ENCODE measurements at places on chromosomes 11 and 22. TPM values are rescaled to one million over a fixed set of nuclear protein-coding genes. Genes with fewer than 3 reads are reported as not detected.
A peak's percentile ranks its signal among the peaks of the same experiment; 100 is the strongest.

GRCh38 chr11:107988397-107989158, 20.1 kb upstream of the CUL5 start:
- no peaks in the 10 kb centered on the region for H3K4me1 ChIP-seq
- H3K36me3 ChIP-seq: no peaks in the 10 kb centered on the region
- DNase-seq: no peak
- no peaks in the 10 kb centered on the region for H3K27me3 ChIP-seq
- no peak overlapping the region for H3K27ac ChIP-seq
- H3K4me3 ChIP-seq: no peak overlapping the region

- H3K4me1 ChIP-seq: peaks cover 9% of the 10 kb centered on the region
- H3K27ac ChIP-seq: peak overlapping the region; percentile 6
- DNase-seq: no peak
- H3K36me3 ChIP-seq: no peaks in the 10 kb centered on the region
Measured at GRCh38 chr11:13261591-13262061, 16.0 kb upstream of the BMAL1 start.

- no peaks in the 10 kb centered on the region for H3K36me3 ChIP-seq
- H3K4me3 ChIP-seq: no peak overlapping the region
- H3K4me1 ChIP-seq: peaks cover 85% of the 10 kb centered on the region
- no peak overlapping the region for H3K27ac ChIP-seq
- peaks cover 25% of the 10 kb centered on the region for H3K27me3 ChIP-seq
Measured at GRCh38 chr22:39234867-39235687, 9.7 kb downstream of the PDGFB start.

- H3K4me3 ChIP-seq: no peak overlapping the region
- H3K4me1 ChIP-seq: no peaks in the 10 kb centered on the region
- no peaks in the 10 kb centered on the region for H3K27me3 ChIP-seq
Measured at GRCh38 chr11:31254415-31254814, 115.1 kb downstream of the DCDC1 start.

DNA sequence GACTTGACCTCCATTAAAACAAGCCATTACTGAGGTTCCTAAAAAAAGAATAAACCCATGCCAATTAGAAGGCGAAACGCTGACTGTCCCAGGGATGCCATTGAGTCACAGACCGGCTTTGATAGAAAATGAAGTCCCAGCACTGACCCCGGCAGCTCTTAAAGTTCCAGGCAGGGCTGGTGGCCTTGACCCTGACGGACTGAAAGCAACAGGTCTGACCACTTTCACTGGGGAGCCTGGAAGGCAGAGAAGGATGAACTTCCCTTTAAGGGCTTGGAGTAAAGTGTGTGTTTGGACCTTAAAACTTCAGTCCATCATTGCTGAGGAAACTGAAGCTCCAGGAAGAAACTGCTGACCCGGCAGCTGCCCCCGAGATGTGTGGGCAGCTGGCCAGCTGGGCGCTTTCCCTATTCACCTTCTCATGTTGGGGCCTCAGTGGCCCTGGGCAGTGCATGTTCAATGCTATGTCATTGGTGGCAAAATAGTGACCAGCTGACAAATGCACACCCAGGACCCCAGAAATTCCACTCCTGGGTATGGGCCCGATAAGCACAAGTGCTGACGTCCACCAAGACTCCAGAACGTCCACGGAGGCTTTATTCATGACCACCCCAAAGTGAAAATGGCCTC, 18.9 kb upstream of the EFCAB6 start:
- no peak overlapping the region for H3K4me3 ChIP-seq
- H3K27ac ChIP-seq: no peak overlapping the region
- no peaks in the 10 kb centered on the region for H3K4me1 ChIP-seq
- no peaks in the 10 kb centered on the region for H3K36me3 ChIP-seq
- peaks cover 5% of the 10 kb centered on the region for H3K27me3 ChIP-seq

DNA sequence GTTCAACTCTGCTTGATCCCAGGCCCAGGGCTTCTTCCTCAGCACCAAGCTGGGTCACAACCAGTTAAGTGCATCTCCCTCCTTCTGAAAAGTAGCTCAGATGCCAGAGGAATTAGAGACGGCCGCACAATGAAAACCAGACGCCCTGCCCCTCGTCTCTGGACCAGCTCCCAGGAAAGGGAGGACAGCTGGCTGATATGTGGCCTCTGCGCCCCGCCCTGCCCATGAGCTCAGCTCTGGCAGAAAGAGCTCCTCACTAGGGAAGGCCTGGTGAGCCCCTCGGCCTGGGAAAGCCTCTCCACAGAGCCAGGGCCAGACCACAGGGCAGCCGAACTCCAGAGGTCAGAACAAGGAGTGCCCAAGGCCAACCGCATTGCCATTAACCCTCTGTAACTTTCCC, 18.1 kb upstream of the SCGB1A1 start:
- H3K4me3 ChIP-seq: no peak overlapping the region
- H3K27ac ChIP-seq: no peak overlapping the region
- H3K36me3 ChIP-seq: no peaks in the 10 kb centered on the region
- H3K27me3 ChIP-seq: no peaks in the 10 kb centered on the region

GRCh38 chr22:30781271-30781875, 86.7 kb downstream of the OSBP2 start:
- H3K27ac ChIP-seq: no peak overlapping the region
- H3K4me1 ChIP-seq: no peaks in the 10 kb centered on the region
- DNase-seq: no peak
- H3K27me3 ChIP-seq: no peaks in the 10 kb centered on the region

GRCh38 chr11:45321669-45322068, 35.5 kb upstream of the SYT13 start:
- DNase-seq: no peak
- no peak overlapping the region for H3K27ac ChIP-seq
- H3K36me3 ChIP-seq: no peaks in the 10 kb centered on the region
- H3K27me3 ChIP-seq: peaks cover 21% of the 10 kb centered on the region

- no peaks in the 10 kb centered on the region for H3K27me3 ChIP-seq
- DNase-seq: no peak
- H3K27ac ChIP-seq: no peak overlapping the region
- no peaks in the 10 kb centered on the region for H3K36me3 ChIP-seq
Measured at GRCh38 chr11:12392672-12393071, 15.3 kb downstream of the PARVA start.

DNA sequence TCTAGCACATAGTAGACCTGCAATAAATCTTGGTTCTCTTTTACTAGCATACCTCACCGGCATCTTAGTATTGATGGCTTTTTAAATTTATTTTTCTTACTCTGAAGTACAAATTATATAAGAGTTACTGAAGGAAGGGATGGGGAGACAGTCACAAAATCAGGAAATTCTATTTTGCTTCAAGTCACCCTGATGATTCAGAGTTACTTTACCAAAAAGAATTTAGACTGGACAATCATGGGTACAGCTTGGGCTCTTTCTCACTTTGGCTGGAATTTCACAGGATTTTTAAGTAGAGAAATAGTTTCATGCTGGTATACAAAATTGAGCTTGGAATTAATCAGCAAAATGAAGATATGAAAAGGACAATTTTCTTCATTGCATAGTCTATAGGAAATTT, 919.2 kb downstream of the METTL15 start:
- no peak overlapping the region for H3K27ac ChIP-seq
- H3K36me3 ChIP-seq: no peaks in the 10 kb centered on the region
- DNase-seq: no peak
- no peaks in the 10 kb centered on the region for H3K27me3 ChIP-seq
- H3K4me3 ChIP-seq: no peak overlapping the region

DNA sequence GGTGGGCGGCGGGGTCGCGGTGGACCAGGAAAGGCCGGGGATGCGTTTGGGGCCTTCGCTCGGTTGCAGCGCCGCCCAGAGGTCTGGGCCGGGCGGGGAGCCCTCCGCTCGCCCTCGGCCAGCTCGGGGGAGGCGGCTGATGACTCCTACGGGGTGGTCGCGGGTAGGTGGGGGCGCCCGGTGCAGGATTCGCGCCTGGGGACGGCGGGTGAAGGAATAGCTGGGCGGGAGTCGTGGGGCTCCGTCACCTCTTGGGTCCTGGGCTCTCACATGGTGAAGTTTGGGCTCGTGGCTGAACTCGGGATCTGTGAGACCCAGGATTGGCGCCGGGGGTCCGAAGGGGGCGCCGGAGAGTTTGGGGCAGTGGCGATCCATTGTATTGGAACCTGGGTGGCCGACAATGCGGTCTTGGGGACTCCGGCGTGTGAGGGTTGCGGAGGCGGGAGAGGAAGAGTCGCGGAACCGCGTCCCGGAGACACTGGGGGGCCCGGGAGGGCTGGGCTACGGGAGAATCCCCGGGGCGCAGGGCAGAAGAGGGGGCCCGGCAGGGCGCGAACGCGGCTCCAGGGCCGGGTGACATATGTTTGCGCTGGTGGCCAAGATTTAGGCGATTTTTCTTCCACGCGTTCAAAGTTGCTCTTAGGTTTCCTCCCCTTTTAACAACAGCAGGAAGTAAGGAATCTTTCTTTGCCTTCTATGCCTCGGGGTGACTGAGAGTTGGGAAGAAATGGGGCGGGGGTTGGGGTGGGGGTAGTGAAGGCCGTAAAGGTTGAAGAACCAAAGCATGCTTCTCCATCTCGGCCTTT, 935 bp downstream of the QSER1 start:
- H3K27ac ChIP-seq: peak overlapping the region; percentile 96
- no peaks in the 10 kb centered on the region for H3K27me3 ChIP-seq
- peak overlapping the region; percentile 92 for H3K4me3 ChIP-seq
- H3K36me3 ChIP-seq: no peaks in the 10 kb centered on the region

DNA sequence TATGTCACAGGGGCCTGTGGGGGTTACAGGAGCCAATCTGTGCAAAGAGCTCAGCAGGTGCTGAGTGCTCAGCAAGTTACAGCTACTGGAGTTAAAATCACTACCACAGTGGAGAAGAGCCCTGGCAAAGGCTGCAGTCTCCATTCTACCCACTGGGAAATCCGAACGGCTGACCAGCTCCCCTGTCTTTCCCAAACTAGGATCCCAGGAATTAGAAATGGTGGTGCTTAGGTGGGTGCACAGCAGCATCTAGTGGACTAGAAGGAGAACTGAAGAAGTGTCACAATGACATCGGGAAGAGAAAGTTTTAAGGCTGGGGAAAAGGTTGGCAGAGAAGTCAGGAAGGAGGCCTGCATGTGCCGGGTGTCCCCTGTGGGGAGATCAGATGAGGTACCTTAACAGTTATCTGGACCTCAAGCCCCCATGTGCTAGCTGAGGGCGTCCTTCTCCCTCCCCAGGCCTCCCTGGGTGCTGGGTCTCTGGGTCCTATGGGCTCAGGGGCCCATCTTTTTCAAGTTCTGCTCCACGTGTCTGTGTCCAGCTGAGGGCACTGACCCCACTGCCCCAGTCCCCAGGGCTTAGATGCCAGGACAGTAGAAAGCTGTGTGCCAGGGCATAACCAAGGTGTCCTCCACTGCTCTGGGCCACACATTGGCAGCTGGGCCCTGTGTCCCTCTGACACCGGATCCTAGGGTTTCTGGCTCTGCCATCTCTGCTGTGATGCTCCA, 1.9 kb downstream of the PIWIL3 start:
- no peak for DNase-seq
- no peaks in the 10 kb centered on the region for H3K36me3 ChIP-seq
- H3K4me3 ChIP-seq: no peak overlapping the region

DNA sequence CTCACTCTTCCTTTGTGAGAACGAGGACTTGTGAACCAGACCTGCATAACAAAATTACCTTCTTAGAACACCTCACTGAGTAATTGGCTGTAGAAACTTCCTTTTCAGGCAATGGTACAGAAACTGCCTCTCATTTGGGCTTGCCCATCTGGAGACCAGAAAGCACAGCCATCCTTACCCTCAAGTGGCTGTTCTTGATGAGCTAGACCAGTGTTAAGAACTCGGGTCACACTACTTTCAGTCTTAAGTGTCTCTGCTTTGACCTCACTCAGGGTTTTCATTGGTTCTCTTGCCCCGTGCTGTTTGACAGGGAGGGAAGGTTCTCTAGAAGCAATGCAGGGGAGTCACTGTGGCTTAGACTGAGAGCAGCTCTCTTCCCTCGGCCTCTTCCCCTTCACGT, 29.3 kb downstream of the NAT10 start:
- H3K4me1 ChIP-seq: no peaks in the 10 kb centered on the region
- no peak overlapping the region for H3K4me3 ChIP-seq
- no peak overlapping the region for H3K27ac ChIP-seq
- DNase-seq: no peak
- H3K27me3 ChIP-seq: no peaks in the 10 kb centered on the region

GRCh38 chr11:78954696-78955095, 380.0 kb upstream of the NARS2 start:
- H3K27ac ChIP-seq: no peak overlapping the region
- DNase-seq: no peak
- H3K36me3 ChIP-seq: no peaks in the 10 kb centered on the region
- no peaks in the 10 kb centered on the region for H3K27me3 ChIP-seq

GRCh38 chr11:120137611-120138521, at the start of gene TRIM29:
Gene TRIM29, minus strand, starts transcription at chr11:120138113. Its CDS starts 82 bp downstream, at chr11:120138031.
- no peaks in the 10 kb centered on the region for H3K4me1 ChIP-seq
- H3K27ac ChIP-seq: no peak within 1 kb of the TSS
- peaks cover 10% of the 10 kb centered on the region for H3K27me3 ChIP-seq

GRCh38 chr22:27329966-27330645, 471.4 kb downstream of the MN1 start:
- peaks cover 54% of the 10 kb centered on the region for H3K27me3 ChIP-seq
- no peak overlapping the region for H3K4me3 ChIP-seq
- H3K36me3 ChIP-seq: no peaks in the 10 kb centered on the region
- peaks cover 3% of the 10 kb centered on the region for H3K4me1 ChIP-seq

- no peak for DNase-seq
- H3K27ac ChIP-seq: peak overlapping the region; percentile 45
- no peaks in the 10 kb centered on the region for H3K36me3 ChIP-seq
- no peaks in the 10 kb centered on the region for H3K4me1 ChIP-seq
- H3K4me3 ChIP-seq: no peak overlapping the region
Measured at GRCh38 chr11:60315871-60316270, 11.2 kb upstream of the MS4A6E start.

GRCh38 chr11:10455637-10456487, 798 bp downstream of the AMPD3 start:
- peaks cover 5% of the 10 kb centered on the region for H3K27me3 ChIP-seq
- H3K4me3 ChIP-seq: peak overlapping the region; percentile 34
- H3K4me1 ChIP-seq: peaks cover 87% of the 10 kb centered on the region
- H3K36me3 ChIP-seq: no peaks in the 10 kb centered on the region
- H3K27ac ChIP-seq: peak overlapping the region; percentile 90

GRCh38 chr11:106446955-106447354, 369.5 kb downstream of the AASDHPPT start:
- DNase-seq: no peak
- no peaks in the 10 kb centered on the region for H3K27me3 ChIP-seq
- H3K4me1 ChIP-seq: no peaks in the 10 kb centered on the region
- H3K36me3 ChIP-seq: no peaks in the 10 kb centered on the region
- no peak overlapping the region for H3K4me3 ChIP-seq

Gene TBX1
- total RNA-seq: 0.46 TPM

Gene SLC5A1
- total RNA-seq: 1.1 TPM

Gene MUC5AC
- total RNA-seq: not detected

Gene LSP1
- total RNA-seq: 406 TPM

Gene NCAM1
- 13.2 TPM for total RNA-seq
